ENCODE measurements at places on chromosomes 2 and 18.

GRCh38 chr2:217959723-217960122 is 43.1 kb downstream of the TNS1 start:
- no peak for DNase-seq

- no peak for DNase-seq
Observed at GRCh38 chr2:127139766-127140165, 32.8 kb upstream of the BIN1 start.

DNA sequence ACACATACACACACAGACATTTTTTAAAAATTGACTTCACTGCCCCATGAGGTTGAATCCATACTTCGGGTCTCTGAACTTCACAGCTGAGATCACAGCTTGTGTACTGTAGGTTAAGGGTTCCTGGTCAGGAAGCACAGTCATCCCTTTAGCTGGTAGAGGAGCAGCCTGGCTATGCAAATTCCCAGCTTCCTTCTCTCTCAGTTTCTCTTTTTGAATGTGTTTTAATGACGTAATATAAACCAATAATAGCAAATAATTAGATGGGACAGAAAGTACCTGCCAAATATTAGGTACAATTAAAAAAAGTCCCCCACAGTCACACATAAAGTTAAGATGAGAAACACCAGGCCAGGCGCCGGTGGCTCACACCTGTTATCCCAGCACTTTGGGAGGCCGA is 178.7 kb downstream of the ZNF385B start:
- no peak for DNase-seq

- DNase-seq: no peak
Observed at GRCh38 chr18:9550429-9550828, 63.9 kb downstream of the PPP4R1 start.

- DNase-seq: no peak
Observed at GRCh38 chr2:10920764-10921388, 9.1 kb downstream of the KCNF1 start.

- DNase-seq: no peak
Observed at GRCh38 chr18:26909599-26910290, 44.2 kb upstream of the AQP4 start.

DNA sequence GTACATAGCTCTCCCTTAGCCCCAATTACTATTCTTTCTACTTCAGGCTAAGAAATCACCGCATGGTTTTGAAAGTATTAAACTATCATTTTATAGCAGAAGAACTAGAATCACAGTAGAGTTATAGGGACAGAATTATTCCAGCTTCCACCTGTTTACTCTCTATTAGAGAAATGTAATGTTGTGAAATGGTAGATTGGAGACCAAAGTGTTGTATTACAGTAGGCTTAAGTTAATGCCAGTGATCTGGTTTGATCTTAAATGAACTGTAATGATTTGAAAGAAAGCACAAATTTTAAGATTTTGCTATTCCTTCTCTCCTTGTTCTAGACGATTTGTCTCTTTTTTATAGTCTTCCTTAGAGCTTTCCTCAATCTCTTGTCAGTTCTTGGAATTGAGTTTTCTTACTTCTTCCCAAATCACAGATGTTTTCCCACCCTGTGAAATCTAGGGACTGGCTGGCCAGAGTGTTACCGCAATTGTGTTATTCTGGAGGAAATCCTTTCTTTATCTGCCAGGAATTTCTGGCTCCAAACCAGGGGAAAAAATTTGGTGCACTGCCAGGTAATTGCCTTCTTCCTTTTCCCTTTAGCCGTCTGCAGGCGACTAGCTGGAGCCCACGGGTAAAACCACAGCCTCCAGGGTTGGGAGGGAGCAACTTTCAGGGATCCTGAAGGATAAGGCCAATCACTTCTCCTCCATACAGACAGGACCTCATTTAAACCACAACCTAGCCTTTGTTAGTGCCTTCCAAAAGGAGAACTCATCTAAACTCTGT is 51.7 kb downstream of the NOP58 start:
- no peak for DNase-seq

DNA sequence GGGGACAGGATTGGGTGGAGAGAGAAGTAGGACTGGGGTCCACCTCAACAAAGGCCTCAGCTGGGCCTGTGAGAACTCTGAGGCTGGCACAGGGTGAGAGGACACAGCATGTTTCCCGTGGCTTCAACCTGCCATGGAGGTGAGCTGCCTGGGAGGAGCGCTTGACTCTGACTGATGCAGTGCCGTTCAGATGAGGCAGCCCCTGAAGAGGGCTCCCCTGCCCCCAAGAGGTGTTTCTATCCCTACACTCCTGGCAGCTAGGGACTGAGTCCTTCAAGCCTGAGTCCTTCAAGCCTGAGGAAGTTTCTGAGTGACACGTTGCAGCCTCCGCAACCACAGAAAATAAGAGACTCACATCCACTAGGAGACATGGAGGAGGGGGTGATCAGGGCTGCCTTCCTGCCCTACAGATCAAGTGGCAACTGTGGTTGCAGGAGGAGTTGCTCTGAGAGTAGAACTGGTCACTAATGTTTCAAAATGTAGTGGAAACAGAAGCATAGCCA is 49.6 kb upstream of the TMEM177 start:
- no peak for DNase-seq

- no peak for DNase-seq
Observed at GRCh38 chr2:188324067-188324466, 32.4 kb downstream of the GULP1 start.

DNA sequence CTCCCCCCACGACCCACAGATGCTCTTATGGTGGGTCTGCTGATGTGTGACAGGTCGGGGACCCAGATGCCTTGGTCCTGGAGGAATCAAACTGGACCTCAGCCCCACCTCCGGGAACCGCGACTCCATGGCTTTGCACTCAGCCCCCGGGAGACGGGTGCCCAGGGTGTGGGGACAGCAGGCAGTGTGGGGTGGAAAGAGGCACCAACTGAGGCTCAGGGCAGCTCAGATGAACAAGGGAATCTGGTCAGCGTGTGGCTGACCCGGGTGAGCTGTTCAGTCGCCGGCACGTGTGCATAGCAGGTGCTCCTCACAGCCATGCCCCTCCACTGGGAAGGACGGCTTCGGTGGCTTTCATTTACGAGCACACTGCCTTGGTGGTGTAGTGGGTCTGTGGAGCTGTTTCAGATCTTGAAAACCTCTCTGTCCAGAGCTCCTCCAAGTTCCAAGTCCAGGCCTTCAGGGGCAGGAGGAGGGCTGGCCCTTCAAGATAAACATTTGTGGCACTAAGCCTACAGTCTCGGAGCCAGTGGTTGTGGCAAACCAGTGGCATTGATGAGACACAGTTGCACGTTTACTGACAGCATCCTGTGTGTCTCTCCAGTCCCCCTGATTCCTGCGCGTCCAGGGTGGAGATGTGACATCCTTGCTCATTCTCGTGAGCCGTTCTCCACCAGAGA is 471.2 kb upstream of the HS6ST1 start:
- DNase-seq: no peak

DNA sequence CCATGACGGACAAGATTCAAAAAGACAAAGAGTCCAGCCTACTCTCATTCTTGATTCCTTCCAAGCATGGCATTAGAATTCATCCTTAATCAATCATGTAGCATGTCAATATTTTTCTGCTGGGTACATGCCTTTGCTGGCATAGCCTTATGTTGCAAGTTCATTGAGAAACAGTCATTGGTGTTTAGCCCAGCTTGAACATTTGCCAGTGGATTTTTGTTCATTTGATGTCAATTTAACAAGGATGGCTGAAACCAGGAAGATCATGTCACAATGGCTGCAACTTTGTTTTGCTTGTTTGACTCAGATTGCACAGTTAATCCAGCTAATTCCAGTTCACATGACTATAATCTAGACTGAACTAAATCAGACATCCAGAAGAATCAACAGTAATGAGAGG is 1132.2 kb downstream of the LRP1B start:
- no peak for DNase-seq

GRCh38 chr2:54871457-54872107 is 148.1 kb downstream of the EML6 start:
- DNase-seq: no peak

DNA sequence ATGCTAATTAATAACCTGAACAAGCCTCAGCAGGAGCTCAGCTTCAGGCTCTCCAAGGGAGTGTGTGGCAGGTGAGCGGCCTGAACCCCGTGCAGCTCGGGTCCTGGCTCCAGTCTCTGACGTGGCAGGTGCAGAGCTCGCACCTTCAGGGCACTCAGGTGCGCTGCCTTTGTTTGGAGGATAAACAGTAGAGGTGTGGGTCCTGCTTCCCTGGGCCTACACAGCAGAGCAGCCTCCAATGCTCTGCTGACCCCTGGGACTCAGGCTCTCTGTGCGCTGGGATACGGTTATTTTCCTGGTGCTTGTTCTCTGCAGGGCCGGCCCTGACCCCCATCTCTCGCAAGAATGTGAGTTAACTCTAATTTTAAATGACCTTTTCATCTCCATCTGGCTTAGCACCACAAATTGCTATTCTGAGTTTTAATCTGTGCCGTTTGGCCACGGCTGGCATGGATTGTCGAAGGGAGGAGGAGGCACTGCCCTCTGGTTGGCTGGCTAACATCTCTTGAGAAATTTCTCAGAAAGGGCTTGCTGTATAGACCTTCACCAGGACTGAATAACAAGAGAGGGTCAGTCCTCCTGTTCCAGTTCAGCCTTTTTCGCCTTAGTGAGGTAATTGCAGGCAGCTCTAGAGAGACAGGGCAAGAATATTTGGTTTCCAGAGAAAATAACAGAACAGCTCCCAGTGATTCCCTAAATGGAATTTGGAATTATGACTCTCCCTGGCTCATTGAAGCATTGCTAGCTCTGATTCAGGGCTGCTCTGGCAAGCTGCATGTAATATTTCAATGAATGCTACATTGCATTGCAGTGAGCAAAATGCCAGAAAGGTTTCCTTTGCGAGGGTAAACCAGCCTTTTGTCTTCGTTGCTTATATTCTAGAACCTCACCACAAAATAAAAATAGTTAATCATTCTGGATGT is 161.8 kb downstream of the DCDC2C start:
- DNase-seq: no peak

DNA sequence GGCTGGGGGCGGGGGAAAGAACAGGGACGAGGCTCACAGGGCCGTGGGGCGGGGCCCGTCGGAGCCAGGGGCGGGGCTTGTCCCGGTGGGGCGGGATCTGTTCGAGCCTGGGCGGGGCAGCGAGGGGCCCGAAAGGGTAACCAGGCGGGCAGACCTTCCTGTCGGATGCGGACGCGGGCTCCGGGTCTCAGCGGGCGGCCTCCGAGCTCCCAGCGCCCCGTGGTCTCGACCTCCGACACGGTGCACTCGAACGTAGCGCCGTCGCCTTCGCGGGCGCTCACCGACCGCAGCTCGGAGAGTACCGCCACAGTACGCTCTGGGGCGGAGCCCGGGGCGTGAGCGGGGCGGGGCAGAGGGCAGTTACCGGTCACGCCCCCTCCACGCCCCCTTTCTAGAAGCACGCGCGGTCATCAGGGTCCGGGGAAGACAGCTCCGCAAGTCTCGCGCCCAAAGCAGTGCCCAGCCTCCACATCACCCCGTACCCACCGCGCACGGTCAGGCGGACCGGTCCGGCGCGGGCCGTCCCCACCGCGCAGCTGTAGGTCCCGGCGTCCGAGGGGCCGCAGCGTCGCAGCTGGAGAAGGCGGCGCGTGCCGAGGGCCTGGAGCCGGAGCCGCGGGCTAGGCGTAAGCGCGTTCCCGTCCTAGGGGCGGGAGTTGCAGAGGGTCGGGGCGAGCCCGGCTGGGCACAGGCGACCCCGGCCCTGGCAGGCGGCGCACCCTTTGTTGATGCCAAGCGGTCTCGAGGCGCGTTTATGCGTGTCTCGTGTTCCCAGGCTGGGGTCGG is 8.7 kb downstream of the TMEM198 start:
- DNase-seq: no peak

GRCh38 chr2:38056216-38056615 is 19.7 kb downstream of the CYP1B1 start:
- no peak for DNase-seq

- DNase-seq: no peak
Observed at GRCh38 chr2:23844905-23845304, 82.0 kb downstream of the ATAD2B start.

GRCh38 chr2:20404950-20405349 is 41.9 kb upstream of the RHOB start:
- no peak for DNase-seq

GRCh38 chr2:41872646-41873045 is 175.2 kb upstream of the PKDCC start:
- DNase-seq: no peak

- DNase-seq: no peak
Observed at GRCh38 chr2:223865124-223865523, 27.7 kb upstream of the AP1S3 start.

DNA sequence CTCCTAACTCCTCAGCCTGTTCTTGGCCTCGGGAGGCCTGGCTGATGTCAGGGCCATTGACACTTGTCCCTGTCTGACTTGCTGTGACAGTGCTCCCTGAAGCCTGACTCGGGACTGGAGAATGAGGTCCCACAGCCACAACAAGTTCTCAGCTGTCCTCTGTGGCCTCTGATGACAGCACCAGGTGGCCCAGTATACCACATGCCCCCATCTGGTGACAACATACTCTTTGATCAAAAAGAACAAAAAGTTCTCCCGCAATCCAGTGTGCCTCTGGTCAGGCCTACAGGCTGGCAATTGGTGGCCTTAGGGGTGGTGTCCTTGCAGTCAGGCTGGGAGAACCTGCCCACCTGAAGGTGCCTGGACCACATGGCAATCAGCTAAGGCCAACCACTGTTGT is 102.6 kb downstream of the SEPTIN10 start:
- no peak for DNase-seq

DNA sequence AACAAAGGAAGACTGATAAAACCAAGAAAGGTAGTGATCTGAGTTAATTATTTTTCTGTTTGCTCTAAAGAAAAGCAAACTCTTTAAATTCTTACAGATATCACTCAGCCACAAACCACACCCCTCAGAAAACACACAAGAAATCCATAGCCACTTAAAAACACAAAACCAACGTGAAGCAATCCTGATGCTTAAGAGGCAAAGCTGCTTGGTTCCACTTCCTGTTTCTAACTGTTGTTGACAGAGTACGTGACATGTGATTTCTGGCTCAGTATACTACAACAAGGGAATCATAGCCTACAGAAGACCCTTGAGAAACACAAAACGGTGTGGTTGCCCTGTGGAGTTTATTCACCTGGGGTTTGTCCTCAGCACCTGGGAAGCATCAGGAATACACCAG is 240.9 kb upstream of the APCDD1 start:
- peak; percentile 75 for DNase-seq

GRCh38 chr2:69779258-69780001 is 37.5 kb downstream of the ANXA4 start:
- DNase-seq: no peak

DNA sequence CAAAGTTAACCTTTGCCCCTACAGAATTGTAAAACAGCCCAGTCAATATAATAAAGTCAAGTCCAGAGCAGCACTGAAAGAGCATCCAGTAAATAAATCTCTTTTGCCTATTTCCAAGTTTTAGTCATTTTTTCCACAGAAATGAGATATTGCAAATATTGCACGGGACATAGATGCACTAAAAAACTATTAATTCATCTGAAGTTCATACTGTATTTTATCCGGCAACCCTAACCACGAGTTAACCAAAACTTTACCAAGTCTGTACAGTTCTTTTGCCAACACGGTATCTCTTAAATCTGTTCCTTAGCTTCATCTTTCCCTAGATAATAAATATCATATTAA is 484 bp upstream of the ASNSD1 start:
- no peak for DNase-seq

GRCh38 chr2:187842978-187843847 is 289.0 kb upstream of the TFPI start:
- peak; percentile 79 for DNase-seq

GRCh38 chr2:9946076-9946475 is 5.4 kb upstream of the GRHL1 start:
- no peak for DNase-seq

- DNase-seq: no peak
Observed at GRCh38 chr2:109079590-109079989, 49.4 kb upstream of the SH3RF3 start.
